ENCODE measurements at places on chromosomes 3 and 15.

- DNase-seq = peak; percentile 54
Measured at GRCh38 chr3:161423911-161424522, 52.7 kb upstream of the SPTSSB start.

DNA sequence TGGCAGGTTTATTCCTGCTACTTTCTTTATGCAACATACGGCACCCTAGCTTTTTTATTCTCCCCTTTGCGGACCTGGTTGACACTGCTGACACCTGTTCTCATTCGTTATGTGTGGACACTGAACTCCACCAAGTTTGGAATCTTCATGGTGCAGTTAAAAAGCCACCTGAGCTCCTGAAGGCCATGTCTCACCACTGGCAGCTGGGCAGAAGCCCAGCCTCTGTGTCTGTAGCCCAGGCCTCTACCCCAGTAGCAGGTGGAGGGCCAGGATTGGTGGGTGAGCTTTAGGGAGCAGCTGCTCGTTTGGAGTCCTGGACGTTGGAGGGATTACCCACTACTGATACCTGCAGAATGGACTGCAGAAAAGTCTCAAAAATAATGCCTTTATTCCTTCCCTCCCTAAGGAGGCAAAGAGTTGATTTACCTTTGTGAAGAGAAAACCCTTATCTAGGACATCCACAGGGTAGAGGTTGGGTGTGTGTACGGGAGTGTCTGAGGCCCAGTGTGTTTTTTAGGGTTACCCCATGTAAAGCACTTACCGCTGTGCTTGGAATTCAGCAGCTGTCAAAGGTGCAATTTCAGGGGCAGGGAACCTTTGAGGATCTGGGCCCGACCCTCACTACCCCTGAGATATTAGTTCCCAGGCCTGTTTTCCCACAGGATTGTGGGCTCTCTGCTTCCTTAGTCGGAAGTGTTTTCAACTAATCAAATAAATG is 637 bp upstream of the CCNDBP1 start:
- no peak for DNase-seq

- peak; percentile 86 for DNase-seq
Measured at GRCh38 chr15:57158589-57158988, 217.7 kb upstream of the CGNL1 start.

- no peak for DNase-seq
Measured at GRCh38 chr3:72574144-72574543, 274.1 kb downstream of the SHQ1 start.

DNA sequence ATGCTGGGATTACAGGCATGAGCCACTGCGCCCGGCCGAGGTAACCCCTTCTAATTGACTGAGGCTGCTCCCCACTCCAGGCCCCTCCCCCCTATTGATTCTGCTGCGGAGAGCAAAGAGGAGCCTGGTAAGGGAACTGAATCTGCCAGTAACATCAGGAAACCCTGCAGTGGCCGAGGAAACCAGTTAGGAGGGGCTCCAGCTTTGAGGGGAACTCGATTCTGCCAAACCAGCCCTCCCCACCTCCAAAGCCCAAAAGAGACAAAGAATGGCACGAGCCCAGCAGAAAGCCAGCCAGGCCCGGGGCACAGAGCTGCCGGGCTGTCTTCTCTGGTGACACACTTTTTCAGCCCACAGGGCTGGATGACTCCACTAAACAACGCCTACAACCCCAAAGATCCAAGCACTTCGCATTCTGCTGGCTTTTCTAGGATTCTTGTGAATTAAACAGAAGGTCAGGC is 15.0 kb upstream of the ACAD9 start:
- DNase-seq = peak; percentile 33

DNA sequence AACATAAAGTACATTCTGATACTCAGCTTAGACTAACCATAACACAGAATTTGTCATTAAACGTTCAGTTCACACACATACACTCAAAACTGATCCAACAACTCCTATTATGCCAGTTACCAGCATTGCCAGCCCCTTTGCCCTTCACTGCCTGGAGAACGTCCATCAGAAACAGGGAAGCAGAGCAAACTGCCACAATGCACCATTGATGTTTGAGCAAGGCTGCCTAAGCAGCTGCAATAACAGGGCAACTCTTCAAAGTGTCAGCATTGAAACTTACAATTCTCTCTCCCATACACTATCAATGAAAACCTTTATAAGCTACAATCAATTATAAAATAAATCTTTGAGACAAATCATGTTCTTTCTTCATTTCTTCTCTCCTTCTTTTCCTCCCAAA is 85.1 kb downstream of the ZBTB20 start:
- no peak for DNase-seq

DNA sequence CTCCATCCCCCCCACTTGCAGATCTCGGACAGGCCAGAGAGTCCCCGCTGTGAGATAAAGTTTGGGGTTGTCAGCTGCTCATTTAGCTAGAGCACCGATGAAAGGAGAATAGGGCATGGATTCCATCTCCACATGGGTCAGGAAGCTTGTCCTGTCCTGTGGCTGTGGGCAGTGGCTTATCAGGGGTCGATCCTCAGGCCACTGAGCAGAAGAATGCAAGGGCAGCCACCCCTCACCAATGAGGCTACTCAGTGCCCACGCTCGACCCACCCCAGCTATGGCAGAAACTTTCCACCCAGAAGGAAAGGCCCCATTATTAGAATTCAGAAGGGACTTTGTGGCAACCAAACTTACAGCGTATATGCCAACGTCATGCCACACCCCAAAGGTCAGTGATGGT is 43.3 kb downstream of the CPN2 start:
- DNase-seq = no peak

DNA sequence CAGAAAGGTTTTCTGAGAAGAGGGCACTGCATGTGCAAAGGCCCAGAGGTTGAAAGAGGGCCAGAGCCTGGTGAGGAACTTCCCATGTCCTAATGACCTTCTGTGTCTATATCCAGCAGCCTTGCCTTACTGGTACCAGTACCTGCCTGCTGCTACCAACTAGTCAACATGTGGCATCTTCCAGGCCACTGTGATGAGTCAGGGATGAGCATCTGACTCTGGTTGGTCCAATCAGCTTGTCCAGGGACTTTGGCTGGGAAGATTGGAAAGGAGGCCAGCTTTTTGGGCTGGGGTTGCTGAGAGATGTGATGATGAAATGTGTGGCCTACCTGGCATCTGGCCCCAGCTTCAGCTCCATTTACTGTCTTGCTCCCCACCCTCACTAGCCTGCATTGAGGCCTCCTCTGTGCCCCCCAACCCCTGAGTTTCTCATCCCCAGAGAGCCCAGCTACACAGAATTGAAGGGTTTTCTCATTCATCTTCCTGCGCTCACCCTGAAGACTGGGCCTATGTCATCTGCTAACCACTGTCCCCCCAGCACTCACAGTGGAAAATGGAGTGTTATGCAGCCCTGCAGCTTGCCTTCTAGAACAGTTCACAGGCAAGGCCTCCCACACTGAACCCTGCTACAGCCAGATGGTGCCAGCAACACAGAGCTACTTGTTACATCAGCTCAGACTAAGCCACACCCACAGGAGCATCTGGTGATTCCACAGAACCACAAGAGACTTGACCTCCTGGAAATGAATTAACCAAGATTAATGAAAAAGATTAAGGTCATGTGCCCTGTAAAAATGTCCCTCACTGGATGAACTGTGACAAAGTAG is 1.3 kb upstream of the TWF2 start:
- peak; percentile 96 for DNase-seq

DNA sequence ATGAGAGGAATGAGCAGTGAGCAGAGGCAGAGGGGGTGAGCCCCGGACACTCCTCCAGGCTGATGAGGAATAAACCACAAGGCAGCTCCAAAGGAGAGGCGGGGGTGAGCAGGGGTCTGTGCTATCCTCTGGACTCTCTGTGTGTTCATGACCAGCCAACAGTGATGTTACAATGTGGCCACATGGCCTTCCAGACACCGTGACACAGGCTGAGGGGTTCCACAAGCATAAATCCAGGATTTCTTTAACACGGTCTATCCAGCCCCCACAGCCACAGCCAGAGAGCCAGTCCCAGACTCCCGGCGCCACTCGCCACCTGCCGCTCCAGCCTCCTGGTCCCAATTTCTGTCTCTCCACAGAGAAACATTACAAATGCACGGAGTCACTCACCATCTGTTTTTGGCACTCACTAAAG is 24.4 kb downstream of the XXYLT1 start:
- DNase-seq = no peak

GRCh38 chr3:33897306-33897705 is 98.9 kb downstream of the PDCD6IP start:
- DNase-seq = no peak

DNA sequence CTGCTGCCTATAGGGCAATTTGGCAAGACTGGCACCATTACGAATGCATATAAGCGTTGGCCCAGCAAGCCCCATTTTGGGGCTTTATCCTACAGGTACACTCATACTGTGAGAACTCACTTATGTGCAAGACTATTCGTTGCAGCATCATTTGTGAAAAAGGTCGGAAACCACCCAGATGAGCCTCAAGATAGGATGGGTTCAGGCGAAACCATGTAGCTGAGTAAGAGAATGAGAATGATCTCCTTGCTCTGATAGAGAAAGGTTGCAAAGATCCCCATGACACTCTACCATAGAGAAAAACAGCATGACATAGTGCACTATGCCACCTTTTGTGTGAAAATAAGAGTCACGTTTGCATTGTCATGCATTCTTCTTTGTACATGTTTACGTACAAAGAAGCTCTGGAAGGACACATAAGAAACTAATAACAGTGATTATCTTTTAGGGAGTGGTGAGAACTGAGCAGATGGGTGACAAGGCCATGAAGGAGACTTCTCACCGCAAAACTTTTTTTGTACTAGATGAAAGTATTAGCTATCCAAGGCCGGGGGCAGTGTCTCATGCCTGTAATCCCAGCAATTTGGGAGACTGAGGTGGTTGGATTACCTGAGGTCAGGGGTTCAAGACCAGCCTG is 50.0 kb downstream of the RHCG start:
- no peak for DNase-seq

DNA sequence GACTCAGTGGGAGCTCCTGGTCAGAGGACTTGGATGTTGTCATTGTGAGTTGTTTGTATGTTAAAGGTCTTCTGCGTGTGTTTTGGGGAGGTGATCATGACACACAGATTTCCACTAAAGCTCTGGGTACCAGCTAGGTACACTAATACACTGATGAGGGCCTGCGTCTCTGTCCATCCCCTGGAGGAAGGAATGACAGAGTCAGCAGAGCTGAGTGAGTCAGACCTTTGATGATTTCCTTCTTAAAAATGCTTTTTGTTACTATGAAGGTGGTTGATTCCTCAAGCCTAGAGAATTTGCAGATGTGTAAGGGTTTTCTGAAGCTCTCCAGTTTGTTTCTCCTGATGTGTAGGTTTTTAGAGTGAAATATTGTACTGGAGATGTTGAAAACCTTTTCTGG is 424.1 kb upstream of the TPM1 start:
- DNase-seq = peak; percentile 94

DNA sequence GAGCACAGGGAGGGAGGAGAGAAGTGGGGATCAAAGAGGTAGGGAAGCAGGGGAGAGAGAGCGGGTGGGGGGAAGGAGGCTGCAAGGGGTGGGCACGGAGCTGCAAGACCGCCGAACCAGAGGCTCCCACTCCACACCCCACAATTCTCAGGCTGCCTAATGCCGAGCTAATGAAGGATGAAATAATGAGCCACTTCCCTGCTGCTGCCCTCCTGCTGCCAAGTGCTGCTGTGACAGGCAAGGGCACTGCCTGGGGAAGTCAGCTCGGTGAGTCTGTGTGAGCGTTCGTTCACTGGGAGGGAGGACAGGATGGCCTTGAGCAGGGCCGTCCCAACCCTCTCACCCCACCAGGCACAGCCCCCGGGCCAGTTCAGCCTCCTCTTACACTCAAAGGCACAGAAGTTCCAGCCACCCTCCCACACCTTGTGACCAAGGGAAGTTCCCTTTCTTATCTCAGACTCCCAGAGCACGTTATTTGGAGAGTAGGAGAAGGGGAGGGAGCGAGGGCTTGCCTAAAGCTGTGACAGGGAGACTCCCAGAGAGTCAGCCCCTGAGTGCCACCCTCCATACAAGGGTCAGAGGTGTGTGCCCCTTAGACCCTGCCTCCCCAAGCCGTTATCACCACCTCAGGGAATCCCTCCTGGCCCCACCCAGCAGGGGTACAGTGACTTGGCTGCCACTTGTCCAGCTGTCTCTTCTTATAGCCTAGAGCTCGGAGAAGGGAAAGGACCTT is 12.4 kb downstream of the GLYCTK start:
- DNase-seq = peak; percentile 43

- no peak for DNase-seq
Measured at GRCh38 chr3:143531101-143531500, 317.2 kb downstream of the SLC9A9 start.

GRCh38 chr3:192130534-192131132 is 596.7 kb downstream of the FGF12 start:
- DNase-seq = peak; percentile 39

GRCh38 chr3:70201975-70202374 is 110.5 kb downstream of the MDFIC2 start:
- no peak for DNase-seq

GRCh38 chr15:79094611-79095021 is 4.0 kb upstream of the RASGRF1 start:
- no peak for DNase-seq
